Islet precursor cell (in vitro differentiated cells): ENCODE measurements at places on chromosomes 4 and X.

- DNase-seq, result no peak
Measured at GRCh38 chrX:154294791-154295574, at the start of gene TEX28. TEX28 (minus strand) TSS chrX:154295124; CDS start chrX:154292117, 3,007 bp downstream.

GRCh38 chr4:173527103-173527891 is 2.7 kb downstream of the HAND2 start:
- DNase-seq, result peak; percentile 74

GRCh38 chrX:132741689-132742088 is 216.7 kb downstream of the HS6ST2 start:
- DNase-seq, result no peak

GRCh38 chr4:31655328-31655727 is 935.2 kb downstream of the PCDH7 start:
- DNase-seq, result no peak

- DNase-seq, result no peak
Measured at GRCh38 chr4:54843946-54844345, 186.2 kb downstream of the KIT start.

DNA sequence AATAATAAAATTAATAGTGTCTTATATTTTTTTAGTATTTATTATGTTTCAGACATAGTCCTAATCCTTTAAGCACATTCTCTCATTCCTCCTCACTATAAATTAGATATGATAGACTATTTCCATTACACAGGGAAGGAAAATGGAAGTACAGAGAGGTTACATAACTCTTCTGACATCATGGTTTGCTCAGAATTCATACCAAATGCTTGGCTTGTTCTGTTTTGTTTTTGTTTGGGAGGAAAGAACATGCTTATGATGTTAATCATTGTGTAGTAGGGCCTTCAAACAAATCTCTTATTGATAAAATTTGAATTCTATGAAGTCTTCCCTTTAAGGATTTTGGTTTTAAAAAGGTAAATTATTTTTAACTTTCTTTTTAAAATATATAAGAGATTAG is 59.5 kb downstream of the RXFP1 start:
- no peak for DNase-seq

- DNase-seq, result no peak
Measured at GRCh38 chr4:64559571-64559970, 150.3 kb upstream of the TECRL start.

DNA sequence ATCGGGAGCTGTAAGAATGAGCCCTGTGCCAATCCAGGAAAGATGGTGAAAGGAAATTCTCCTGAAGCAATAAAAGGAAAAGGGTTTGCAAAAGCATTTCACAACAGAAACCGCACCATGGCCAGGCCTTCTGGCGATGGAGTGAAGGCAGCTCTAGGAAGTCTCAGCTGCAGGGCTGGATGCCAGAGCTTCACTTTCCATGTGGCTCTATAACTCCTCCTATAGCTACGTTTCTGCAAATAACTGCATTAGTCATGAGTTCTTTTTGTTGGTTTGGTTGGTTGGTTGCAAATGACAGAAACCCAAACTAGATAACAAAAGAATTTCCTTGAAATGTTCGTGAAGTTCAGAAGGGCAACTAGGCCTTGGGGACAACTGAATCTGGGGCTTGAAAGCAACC is 84.6 kb downstream of the RELL1 start:
- DNase-seq, result no peak

- DNase-seq, result no peak
Measured at GRCh38 chr4:25065932-25066590, 35.3 kb upstream of the LGI2 start.

GRCh38 chrX:47068214-47068613 is 10.0 kb upstream of the RGN start:
- DNase-seq, result no peak

GRCh38 chrX:145393702-145394235 is 146.5 kb downstream of the SPANXN1 start:
- no peak for DNase-seq

GRCh38 chr4:95358421-95358820 is 190.4 kb downstream of the UNC5C start:
- DNase-seq, result no peak

DNA sequence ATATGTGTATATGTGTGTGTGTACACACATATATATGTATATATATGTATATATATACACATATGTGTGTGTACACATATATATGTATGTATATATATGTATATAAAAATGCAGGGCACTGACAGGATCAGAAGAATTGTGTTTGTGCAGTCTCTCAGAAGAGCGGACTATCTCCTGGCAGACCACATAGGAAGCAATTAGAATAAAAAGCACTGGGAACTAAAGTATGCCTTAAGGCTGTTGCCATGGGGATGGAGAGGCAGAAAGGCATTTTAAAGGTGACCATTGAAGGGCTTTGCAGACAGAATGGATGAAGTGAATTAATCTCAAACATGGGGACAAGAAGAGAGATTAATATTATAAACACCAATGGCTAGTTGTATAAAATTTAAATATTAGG is 33.7 kb upstream of the USP51 start:
- no peak for DNase-seq

GRCh38 chr4:152665691-152666395 is 14.0 kb downstream of the TMEM154 start:
- DNase-seq, result no peak

DNA sequence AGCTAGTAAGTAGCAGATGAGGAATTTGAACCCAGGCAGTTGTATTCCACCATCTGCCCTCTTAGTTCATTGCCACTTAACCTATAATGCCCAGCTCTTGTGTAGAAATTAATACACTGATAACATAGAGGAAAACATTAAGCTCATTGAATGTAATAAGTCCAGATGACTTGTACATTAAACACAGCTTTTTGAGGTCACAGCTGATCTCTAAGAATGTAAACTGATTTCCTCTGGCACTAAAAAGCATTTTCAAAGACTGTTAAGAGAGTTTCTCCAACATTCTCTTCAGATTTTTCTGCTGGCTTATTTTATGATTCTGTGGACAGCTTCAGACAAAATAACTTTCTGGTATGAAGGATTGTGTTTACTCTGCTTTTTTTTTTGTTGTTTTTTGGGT is 42.7 kb downstream of the HPRT1 start:
- no peak for DNase-seq

- no peak for DNase-seq
Measured at GRCh38 chr4:56860781-56861180, 39.3 kb upstream of the SPINK2 start.

DNA sequence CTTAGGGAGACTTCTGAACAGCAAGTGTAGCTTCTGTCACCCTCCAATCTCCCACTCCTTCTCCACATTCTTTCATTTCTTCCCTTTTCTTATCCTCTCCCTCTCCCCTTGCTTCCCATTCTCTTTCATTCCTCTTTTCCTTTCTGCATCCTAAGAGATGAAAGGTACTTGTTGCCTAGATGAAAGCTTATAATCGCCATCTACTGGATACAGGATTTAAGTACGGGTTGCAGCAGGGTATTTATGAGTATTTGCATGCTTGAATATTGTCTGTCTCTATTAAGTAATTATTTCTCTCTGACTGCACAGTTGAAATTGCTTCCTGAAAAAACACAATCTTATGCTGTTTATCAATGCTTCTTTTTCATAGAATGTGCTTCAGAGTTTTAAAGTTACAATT is 174.0 kb upstream of the TENT5D start:
- no peak for DNase-seq

DNA sequence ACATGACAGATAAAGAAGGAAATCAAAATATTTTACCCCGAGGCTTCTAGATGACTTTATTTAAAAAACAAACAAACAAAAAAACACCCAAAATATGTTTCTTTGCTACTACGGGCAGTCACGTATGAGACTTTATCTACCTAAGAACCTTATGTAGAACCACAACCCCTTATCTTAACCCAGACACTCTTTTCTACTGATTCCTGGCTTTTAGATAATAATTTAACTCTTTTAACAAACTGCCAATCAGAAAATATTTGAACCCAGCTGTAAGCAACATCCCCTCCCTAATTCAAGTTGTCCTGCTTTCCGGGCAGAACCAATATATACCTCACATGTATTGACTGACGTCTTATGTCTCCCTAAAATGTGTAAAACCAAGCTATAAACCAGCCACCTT is 15.4 kb downstream of the ELOVL6 start:
- no peak for DNase-seq

DNA sequence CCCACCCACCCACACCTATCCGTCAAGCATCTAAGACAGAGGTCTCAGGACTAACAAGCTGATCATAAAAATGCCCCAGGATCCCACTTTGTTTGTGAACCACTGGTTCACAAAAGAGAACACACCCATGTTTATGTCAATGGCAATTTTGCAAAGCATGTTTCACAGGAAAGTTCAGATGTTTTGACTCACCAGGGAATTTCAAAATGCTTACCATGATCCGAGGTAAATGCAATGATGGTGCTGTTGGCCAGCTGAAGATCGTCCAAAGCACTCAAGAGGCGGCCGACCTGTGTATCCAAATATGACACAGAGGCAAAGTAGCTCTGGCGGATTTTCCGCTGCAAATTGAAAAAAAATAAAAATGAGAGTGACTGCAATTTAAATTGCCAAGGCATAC is 15.0 kb downstream of the IDS start:
- DNase-seq, result no peak

- no peak for DNase-seq
Measured at GRCh38 chr4:112185334-112185733, 40.1 kb downstream of the FAM241A start.

DNA sequence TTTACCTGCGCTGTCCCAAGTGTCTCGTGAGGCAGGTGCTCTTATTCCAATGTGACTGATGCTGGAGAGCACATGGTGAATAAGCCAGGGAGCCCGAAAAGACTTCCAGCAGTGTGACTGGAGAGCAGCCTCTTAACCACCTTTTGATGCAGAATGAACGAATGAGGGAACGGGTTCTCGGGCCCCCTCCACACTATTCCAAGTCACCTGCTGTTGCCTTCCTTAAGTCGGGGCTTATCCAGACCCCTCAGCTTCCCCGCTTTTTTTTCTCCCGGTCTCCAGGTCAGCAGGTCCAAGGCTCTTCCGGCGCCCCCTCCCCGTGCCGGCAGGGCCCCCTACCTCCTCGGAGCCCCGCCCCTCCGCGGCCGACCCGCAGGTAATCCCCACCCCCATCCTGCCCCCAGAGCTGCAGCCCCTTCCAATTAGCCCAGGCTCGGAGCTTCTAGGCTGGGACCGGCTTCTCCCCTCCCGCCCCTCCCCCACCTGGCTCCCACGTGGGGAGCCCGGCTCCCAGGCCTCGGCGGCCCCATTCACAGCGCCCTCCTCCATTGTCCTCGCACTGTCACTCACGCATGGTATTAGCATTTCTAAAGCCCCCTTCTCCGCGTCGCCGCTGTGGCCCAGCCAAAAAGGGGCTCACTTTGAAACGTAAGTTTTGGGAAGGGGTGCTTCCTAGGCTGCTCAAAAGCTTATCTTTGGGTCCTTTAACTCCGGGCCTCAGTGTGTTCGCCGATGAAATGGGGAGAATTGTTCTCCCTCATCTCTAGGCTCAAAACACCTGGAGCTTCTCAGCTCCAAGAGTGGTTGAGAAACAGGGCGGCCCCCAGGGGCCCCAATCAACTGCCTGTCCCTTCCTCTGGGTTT is 56.2 kb upstream of the PJA1 start:
- no peak for DNase-seq

GRCh38 chr4:71189471-71189870 is 149.3 kb upstream of the SLC4A4 start:
- peak; percentile 54 for DNase-seq

- no peak for DNase-seq
Measured at GRCh38 chr4:26433556-26433955, 56.7 kb downstream of the CCKAR start.

DNA sequence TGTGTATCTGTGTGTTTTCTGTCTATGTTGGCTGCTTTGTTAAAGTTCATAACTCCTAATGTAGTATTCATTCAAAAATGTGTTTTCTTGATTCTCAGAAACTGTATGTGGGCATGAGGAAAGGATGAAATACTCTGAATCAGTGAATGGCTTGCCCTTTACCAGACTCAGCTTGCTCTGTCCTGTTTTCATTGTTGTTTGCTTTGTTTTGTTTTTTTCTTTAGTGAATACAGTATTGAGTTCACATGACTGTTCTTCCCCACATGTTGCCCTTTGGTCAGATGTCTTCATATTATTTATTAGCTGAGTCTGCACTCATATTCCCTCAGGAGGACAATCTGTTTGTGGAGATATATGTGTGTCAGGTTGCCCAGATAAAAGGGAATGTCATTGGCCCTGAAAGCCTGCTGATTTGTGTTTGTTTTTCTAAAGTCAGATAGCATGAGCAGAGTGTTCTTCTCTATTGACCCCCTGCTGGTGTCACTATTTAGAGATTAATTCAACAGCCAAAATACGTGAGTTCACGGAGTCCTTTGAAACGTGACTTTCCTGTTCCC is 1184.4 kb downstream of the RPA4 start:
- no peak for DNase-seq

DNA sequence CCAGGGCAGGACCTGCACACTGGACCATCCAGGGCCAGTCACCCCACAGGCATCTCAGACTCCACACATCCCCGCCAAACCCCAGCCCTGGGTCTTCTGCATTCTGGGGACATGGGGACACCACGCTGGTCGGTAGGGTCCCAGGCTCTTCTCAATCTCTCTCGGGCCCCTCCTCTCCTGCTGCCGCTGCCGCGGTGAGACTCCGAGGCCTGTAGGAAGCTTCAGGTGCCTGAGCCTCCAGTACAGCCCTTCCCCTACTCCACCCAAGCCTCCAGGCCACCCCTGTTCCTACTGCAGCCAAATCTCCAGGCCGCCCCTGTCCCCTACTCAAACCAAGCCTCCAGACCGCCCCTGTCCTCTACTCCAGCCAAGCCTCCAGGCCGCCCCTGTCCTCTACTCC is 5.5 kb upstream of the ASMT start:
- DNase-seq, result peak; percentile 77

- no peak for DNase-seq
Measured at GRCh38 chr4:87555773-87556619, 26.8 kb upstream of the SPARCL1 start.

GRCh38 chr4:187451776-187452175 is 543.8 kb upstream of the ZFP42 start:
- DNase-seq, result no peak

DNA sequence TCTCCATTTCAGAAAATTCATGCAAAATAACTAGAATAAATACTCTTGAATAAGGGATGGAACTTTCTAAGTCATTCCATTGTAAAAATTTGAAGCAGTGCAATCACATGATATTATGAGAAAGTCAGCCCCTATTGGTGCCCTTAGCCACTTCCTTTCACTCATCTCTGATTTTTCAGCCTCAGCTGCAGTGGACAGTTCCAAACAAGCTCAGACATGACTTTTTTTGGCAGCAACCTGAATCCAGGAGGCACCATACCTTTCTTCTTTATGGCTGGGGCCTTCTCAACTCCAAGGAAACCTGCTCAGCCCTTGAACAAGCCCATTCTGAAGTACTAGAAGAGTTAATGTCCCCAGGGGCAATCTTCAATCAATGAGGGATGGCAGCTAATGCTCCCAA is 40.5 kb downstream of the MAPK10 start:
- no peak for DNase-seq

GRCh38 chrX:50697691-50698090 is 116.3 kb downstream of the SHROOM4 start:
- DNase-seq, result no peak

- DNase-seq, result no peak
Measured at GRCh38 chr4:173585876-173586572, 56.0 kb upstream of the HAND2 start.

- no peak for DNase-seq
Measured at GRCh38 chrX:41837270-41837944, 85.9 kb downstream of the CASK start.
